CD4-positive, alpha-beta T cell treated with Interleukin-6 for 4 hours (primary cell): ENCODE measurements at places on chromosomes 16 and 17.

DNA sequence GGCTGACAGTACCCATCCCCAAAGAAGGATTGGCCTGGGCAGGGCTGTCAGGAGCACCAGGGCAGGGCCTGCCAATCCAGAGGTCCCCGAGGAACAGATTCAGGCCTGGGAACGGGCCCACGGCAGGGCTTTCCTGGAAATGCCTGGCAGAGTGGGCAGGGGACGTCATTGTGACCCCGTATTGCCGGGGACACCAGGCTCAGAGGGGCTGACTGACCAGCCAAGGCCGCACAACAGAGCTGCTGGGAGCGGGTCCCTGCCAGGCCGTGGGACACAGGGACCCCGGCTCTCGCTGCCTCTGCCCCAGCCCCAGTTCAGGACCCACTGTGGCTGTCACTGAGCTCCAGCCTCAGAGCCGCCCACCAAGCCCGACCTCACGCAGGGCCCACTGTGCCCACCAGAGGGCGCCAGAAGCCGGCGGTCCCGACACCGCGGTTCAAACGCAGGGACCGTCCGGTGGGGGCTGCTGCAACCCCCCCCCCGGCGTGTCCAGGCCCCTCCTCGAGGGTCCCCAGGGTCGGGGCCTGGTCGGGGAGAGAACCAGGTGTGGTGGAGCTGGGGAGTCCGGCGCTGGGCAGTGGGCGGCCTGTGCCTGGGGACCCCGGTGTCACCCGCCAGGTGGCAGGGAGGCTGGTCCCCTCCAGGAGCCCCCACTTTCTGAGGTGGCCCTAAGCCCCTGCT, 15.2 kb upstream of the SSTR5 start:
- DNase-seq = peak; percentile 70

DNA sequence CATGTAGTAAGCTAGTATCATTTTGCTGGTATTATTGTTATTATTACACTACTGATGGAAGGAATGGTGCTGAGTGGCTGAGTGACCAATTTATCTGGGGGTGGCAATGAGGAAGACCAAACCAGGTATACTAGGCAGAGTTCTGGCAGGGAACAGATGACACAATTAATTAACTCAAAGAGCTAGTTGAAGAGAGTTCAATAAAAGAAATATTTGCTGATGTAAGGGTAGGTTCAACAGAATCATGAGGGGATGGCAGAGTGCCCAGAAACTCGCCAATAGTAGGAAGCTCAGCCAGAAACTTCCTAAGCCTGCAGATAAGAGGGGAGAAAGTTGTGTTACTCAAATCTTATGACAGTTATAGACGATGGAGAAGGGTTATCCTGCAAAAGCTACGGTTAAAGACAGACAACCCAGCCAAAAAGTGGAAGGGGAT, 352.5 kb downstream of the KCNJ2 start:
- no peak for DNase-seq

GRCh38 chr17:9828296-9829295, 2.9 kb downstream of the GLP2R start:
- no peak for DNase-seq

DNA sequence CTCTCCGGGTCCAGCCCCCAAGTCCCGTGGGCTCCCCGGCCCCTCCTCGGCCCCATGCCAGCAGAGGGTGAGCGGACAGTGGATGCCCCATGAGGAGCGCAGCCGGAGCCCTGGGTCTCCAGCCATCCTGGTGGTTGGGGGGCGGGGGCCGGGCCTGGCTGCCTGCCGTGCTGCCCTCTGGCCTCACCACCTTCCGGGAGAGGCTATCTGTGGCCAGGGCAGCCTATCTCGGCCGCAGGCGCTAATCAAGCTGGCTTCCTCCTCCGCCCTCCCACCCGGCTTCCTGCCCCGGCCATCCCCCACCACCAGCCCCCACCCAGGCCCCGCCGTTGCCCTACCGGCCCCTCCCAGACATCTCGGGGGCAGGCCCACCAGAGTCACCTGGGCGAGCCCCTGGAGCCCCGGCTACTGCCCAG, 46.8 kb downstream of the ZFPM1 start:
- DNase-seq = no peak

GRCh38 chr17:63945784-63946439, 13.8 kb upstream of the CD79B start:
- no peak for DNase-seq

DNA sequence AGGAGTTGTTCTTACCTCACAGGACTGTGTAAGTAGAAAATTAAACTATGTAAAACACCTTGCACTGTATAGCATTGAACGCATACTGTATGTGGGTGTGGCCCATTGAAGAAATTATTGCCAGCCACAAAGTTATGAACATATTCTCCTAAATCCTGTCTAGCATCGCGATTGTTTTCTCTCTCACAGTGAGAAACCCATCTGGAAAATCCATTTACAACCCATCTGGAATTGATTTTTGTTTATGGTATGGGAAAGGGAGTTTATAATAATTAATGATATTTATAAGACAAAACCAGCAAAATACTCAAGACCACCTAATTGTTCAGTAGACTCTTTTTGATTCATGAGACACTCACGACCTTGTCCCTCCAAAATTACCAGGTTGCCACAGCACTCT, 22.1 kb upstream of the MON1B start:
- no peak for DNase-seq

GRCh38 chr17:17064322-17064721, 22.1 kb downstream of the MPRIP start:
- no peak for DNase-seq

GRCh38 chr17:79497777-79498348, 113.0 kb downstream of the RBFOX3 start:
- DNase-seq = no peak

DNA sequence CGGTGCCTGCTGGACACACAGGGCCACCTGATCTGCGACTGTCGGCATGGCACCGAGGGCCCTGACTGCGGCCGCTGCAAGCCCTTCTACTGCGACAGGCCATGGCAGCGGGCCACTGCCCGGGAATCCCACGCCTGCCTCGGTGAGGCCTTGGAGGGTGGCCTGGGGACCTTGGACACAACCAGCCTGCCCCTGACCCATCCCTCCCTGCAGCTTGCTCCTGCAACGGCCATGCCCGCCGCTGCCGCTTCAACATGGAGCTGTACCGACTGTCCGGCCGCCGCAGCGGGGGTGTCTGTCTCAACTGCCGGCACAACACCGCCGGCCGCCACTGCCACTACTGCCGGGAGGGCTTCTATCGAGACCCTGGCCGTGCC, 1.4 kb downstream of the NTN3 start:
- no peak for DNase-seq

DNA sequence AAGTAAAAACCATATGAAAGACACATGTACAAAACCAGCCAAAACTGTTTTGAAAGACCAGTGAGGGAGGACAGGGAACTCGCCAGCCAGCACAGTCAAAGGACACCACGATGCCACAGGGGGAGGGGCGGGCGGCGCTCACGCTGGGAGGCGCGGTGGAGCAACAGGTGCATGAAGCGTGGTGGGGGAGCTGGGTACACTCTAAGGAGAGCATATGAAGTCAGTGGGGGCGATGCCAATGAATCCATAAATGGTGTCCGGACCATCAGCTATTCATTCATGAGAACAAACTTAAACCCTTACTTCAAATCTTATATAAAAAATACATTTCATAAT, 101.0 kb upstream of the DNAH17 start:
- no peak for DNase-seq

GRCh38 chr16:86931410-86931941, 353.1 kb downstream of the FOXL1 start:
- DNase-seq = no peak

DNA sequence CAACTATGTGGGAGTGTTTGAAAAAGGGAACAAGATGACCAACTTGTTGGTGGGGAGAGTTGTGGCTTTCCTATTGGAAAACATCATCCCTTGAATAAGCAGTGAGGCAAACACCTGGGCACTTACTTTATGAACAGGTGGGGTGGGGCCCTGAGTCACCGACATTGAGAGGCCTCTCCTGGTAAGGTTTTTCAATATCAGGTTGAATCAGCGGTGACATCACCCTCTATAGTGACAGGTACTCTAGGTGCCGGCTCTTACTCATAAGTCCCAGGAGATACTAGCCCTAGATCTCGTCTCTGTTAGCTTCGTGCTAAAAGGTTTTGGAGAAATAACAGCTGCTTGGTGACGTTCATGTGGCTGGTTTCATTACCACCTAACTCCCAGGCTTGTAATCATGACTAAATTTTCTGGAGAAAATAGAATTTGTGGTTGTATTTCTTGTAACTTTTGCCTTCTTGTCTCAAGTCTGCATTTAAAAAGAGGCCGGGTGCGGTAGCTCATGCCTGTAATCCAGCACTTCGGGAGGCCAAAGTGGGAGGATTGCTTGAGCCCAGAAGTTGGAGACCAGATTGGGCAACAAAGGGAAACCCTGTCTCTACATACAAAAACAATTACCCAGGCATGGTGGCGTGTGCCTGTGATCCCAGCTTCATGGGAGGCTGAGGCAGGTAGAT, 19.3 kb downstream of the CDH1 start:
- DNase-seq = peak; percentile 29

GRCh38 chr17:79073016-79073705, 1.5 kb upstream of the ENGASE start:
- no peak for DNase-seq

- DNase-seq = no peak
Measured at GRCh38 chr16:66324815-66325515, 41.5 kb upstream of the CDH5 start.

DNA sequence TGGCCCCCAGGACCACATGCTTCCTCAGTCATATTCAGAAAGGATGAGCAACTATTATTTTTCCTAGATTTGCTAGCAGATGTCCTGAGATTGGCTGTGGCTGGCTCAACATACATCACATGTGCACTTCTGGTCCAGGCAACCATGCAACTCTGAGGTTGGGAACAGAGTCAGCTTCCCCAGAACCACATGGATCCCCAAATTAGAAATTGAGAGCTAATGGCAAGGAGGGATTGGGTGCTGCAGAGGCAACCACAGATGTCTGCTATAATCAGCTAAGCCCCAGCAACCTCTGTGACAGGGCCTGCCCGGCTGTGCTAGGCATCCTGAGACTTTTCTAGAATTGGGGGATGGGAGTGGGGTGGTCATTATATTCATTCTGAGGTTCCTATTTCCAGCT, 33.8 kb upstream of the CLEC18A start:
- no peak for DNase-seq

GRCh38 chr16:79810449-79811189, 210.1 kb upstream of the MAF start:
- DNase-seq = no peak

GRCh38 chr16:73183611-73184092, 135.7 kb upstream of the ZFHX3 start:
- DNase-seq = no peak

GRCh38 chr17:66727634-66728570, 107.0 kb upstream of the CACNG5 start:
- DNase-seq = peak; percentile 37

DNA sequence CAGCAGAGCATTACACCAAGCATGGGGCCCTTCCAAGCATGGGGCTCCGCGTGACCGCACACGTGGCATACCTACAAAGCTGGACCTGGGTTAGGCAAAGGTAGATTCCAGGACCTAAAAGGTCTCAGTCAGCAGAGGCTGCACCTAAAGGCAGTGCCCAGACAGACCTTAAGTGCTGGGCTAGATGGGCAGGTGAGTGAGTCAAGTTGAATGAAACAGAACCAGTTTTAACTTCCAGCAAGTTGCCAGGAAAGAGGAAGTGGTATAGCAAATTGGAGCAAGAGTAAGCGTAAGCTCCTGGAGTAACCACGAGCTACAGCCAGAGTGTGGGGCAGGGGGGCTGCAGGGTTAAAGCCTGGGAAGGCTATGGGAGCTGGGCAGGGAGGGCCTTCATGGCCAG, 49.5 kb downstream of the SRCIN1 start:
- DNase-seq = no peak

- no peak for DNase-seq
Measured at GRCh38 chr17:81956607-81957589, 4.1 kb downstream of the NOTUM start.

DNA sequence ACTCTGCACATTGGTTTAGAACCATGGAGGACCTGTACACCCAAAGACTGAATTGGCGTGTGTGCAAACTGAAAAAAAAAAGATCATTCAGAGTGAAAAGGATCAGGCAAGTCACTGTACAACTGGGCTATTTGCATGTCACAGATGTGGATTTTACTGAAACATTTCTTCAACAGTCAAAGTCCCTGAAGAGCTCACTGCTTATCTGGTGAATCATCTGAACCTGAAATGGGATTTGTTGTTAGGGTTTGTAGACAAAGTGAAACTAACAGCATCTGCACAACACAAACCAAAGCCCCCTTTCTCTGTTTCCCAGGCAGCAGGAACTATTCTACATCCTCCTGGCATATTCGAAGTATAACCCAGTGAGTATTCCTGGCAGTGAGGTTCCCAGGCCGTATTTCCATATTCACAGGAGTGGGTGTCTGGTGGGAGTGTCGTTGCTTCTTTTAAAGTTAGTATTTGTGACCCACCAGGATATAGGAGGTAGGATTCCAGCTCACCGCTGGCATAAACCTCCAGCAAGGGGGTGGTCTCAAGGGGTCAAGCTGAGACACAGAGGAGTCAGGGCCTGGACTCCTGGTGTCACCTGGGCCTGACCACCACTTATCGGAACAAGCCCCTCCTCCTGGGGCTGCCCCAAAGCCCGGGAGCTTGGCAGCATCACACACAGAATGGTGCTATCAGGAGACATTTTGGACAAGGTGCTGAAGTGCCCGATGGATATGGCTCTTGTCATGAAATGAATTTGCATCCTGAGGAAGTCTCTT, 80.9 kb downstream of the GOSR1 start:
- no peak for DNase-seq

GRCh38 chr17:3558603-3559269, 1.1 kb upstream of the TRPV3 start:
- DNase-seq = peak; percentile 47

GRCh38 chr16:50681021-50681885, at the start of gene SNX20:
Gene SNX20 (minus strand): TSS chr16:50681312. CDS start chr16:50677526, 3,786 bp downstream.
- DNase-seq = peak; percentile 83

DNA sequence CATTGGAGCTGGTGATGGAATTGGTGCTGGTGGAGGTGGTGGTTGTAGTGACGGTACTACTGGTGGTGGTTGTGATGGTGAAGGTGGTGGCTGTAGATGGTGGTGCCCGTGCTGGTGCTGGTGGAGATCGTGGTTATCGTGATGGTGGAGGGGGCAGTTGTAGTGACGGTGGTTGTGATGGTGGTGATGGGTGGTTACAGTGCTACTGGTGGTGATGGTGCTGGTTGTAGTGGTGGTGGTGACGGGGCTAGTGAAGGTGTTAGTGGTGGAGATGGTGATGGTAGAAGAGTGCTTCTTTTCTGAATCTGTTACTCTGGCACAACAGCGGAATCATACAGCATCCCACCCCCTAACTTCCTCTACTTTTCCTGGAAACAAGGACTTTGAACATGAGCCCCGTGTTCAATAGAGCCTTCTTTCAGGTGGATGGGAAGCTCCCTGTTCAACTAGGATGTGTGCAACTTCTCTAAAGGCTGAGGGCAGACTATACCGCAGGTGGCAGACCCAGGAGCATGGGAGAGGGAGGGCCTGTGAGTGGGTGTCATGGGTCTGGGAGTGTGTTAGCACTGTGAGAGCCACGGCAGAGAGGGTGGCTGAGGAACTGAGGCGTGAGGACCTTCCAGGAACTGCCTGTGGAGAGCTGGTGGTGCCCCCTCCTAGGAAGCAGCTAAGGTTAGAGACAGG, 8.2 kb downstream of the TBX21 start:
- no peak for DNase-seq

- peak; percentile 86 for DNase-seq
Measured at GRCh38 chr17:35022536-35023063, 40.9 kb downstream of the RFFL start.
